Articular chondrocyte of knee joint (primary cell): ENCODE measurements at places on chromosomes 16 and 17. TPM values are rescaled to one million over a fixed set of nuclear protein-coding genes. Genes with fewer than 3 reads are reported as not detected.

Gene ANKS4B
- not detected in 2 replicates for total RNA-seq

Gene MBTPS1
- total RNA-seq, result 96.6 and 112 TPM in 2 replicates

Gene SLFN13
- total RNA-seq, result 0.13 and 0.22 TPM in 2 replicates

Gene CACNG3
- total RNA-seq, result not detected in 2 replicates

Gene CASKIN1
- under 0.01 TPM in 2 replicates for total RNA-seq

Gene CTRB2
- not detected in 2 replicates for total RNA-seq

Gene ERN1
- 7.3 and 9.4 TPM in 2 replicates for total RNA-seq

Gene OR1A1
- total RNA-seq, result not detected in 2 replicates

Gene SCNN1B
- total RNA-seq, result not detected in 2 replicates

Gene C16orf54
- not detected in 2 replicates for total RNA-seq

Gene EVPL
- 0.11 and 0.13 TPM in 2 replicates for total RNA-seq

Gene MMP2
- total RNA-seq, result 355 and 362 TPM in 2 replicates

Gene SGCA
- total RNA-seq, result 9.8 and 13.3 TPM in 2 replicates

Gene NPIPA5
- total RNA-seq, result 0.78 and 2.5 TPM in 2 replicates

Gene CFAP97D1
- total RNA-seq, result not detected in 2 replicates

Gene KRTAP2-4
- total RNA-seq, result not detected in 2 replicates

Gene GUCY2D
- not detected in 2 replicates for total RNA-seq

Gene SLX4
- 5.5 and 6.1 TPM in 2 replicates for total RNA-seq

Gene CNGB1
- total RNA-seq, result not detected in 2 replicates

Gene CHST4
- 0.22 and 0.26 TPM in 2 replicates for total RNA-seq

Gene KRTAP4-9
- total RNA-seq, result not detected in 2 replicates

Gene MAF
- 76.2 and 97.9 TPM in 2 replicates for total RNA-seq

Gene RSPRY1
- total RNA-seq, result 71.9 and 77.4 TPM in 2 replicates

Gene ORAI3
- 34.4 and 37.7 TPM in 2 replicates for total RNA-seq

Gene FGF11
- 0.76 and 0.91 TPM in 2 replicates for total RNA-seq

Gene ZNF205
- total RNA-seq, result 9.7 and 11.8 TPM in 2 replicates

Gene DRC7
- total RNA-seq, result 0.32 TPM in 1 of 2 replicates, not detected in the other

Gene ATPAF2
- 14.8 and 18.4 TPM in 2 replicates for total RNA-seq

Gene ODAD4
- 1.3 and 3.9 TPM in 2 replicates for total RNA-seq

Gene MYOCD
- 2.9 and 7.7 TPM in 2 replicates for total RNA-seq

Gene HSD11B2
- 0.11 TPM in 1 of 2 replicates, not detected in the other for total RNA-seq

Gene KRT32
- not detected in 2 replicates for total RNA-seq

Gene TEKT1
- total RNA-seq, result not detected in 2 replicates

Gene DVL2
- 54.4 and 63.1 TPM in 2 replicates for total RNA-seq

Gene TPSG1
- not detected in 2 replicates for total RNA-seq
